Activated T-helper 1 cell treated with Interleukin-2 at 50 U/mL for 16 hours (primary cell): ENCODE measurements at places on chromosomes 2 and 18.

GRCh38 chr2:64524604-64525316, 632 bp downstream of the AFTPH start:
- DNase-seq, result no peak

DNA sequence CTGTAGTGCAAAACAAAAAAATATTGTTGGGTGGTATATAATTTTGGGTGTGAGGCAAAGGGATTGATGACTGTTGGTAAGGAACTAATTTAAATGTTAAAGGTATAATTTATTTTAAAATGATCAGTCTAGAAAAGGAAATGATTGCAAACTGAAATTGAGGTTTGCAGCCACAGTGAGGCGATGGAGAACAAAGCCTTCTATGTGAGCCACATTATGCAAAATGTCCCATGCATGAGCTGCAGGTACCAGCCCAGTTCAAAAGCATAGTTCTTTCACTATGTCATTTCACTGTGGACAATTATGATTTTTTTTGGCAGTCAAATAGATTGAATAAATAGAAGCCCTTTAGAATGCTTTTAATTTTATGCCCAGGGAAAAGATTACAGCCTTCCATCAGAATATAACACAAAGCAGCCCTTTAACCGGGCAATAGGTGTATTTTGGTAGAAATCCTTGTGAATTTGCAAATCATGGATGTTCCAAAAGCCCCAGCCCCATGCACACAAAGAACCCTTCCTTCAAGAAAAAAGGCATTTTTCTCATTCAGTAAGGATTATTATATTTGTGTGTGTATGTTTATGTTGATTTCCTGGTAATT, 1.7 kb downstream of the MAP2 start:
- DNase-seq, result no peak

- no peak for DNase-seq
Measured at GRCh38 chr18:25651553-25651952, 299.6 kb upstream of the ZNF521 start.

DNA sequence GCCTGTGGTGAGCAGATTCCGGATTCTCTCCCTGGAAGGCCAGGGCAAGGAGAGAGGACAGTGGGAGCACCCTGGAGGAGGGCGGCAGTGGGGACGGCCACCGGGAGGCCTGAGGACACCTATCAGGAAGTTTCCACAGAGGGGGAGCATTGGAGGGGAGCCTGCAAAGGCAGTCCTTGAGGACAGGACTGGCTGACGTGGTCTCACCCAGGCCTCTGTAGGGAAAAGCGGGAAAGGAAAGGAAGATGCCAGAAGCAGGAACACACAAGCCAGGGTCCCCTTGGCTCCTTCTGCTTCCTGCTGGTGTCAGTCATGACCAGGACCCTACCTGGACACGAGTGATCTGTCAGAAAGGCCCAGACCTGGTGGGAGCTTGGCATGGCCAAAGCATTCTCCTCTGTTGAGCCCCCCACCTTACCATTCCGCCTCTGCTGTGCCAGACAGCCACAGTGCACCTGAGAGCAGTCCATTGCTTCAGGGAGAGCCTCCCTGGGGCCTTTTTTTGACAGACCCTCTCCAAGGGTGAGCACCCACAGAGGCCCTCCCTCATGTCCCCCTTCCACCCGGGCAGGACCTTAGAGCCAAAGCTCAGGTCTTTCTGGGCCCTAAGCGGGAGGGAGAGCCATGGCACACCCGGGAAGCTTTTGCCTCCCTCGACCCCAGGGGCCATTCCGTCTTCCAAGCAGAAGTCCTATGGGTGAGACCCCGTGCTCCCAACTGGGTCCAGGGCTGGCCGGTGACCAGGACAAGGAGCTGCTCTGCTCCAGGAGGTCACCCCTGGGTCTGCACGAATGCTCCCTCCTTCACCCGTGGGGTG, 333.1 kb downstream of the DYSF start:
- DNase-seq, result no peak

DNA sequence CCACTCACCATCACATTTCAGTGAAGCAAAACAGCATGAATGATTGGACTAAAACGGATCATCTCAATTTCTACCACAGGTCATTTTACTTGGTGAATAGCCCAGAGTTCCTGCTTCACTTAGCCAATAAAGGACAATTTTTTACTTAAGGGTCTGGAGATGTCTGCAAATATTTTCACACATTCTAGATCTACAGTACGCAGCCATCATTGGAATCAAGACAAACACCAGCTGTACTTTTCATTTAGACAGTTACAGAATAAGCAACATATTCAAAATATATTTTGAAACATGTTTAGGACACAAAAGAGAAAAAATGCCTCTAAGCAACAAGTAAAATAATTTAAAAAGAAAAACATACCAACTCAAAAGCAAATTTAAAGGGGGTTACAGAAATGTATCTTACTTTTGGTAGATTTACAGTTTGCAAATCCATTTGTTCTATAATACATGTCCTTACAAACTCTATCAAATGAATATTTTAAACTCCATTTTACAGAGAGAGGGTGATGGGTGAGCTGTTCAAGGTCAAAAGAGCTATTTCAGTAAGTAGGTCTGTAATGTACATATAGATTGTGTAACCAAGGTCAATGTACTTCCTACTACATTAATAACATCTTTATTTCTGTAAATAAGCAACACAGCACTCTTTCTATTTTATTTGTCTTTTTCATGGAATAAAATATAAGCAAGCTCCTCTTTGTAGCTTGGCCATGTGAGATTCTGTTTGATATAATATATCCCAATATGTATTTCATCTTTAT, 13.4 kb downstream of the PPP1R1C start:
- no peak for DNase-seq

DNA sequence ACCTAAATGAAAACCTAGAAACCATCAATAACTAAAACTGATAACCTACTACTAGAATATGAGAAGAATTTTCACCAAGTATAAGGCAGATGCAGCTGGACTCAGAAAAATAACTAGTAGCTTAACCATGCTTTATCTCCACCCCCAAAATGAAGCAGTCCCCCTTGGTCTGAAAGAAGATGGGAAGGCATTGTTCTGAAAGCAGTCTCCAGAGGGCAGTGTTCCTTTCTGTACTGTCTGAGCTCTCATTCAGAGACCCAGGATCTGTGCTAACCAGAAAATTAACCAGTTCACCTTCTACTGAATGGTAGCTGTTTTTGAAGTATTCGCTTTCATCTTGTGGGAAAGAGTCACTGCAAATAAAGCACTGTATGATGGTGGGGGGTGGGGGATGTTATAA, 273.0 kb downstream of the PDE11A start:
- DNase-seq, result no peak

DNA sequence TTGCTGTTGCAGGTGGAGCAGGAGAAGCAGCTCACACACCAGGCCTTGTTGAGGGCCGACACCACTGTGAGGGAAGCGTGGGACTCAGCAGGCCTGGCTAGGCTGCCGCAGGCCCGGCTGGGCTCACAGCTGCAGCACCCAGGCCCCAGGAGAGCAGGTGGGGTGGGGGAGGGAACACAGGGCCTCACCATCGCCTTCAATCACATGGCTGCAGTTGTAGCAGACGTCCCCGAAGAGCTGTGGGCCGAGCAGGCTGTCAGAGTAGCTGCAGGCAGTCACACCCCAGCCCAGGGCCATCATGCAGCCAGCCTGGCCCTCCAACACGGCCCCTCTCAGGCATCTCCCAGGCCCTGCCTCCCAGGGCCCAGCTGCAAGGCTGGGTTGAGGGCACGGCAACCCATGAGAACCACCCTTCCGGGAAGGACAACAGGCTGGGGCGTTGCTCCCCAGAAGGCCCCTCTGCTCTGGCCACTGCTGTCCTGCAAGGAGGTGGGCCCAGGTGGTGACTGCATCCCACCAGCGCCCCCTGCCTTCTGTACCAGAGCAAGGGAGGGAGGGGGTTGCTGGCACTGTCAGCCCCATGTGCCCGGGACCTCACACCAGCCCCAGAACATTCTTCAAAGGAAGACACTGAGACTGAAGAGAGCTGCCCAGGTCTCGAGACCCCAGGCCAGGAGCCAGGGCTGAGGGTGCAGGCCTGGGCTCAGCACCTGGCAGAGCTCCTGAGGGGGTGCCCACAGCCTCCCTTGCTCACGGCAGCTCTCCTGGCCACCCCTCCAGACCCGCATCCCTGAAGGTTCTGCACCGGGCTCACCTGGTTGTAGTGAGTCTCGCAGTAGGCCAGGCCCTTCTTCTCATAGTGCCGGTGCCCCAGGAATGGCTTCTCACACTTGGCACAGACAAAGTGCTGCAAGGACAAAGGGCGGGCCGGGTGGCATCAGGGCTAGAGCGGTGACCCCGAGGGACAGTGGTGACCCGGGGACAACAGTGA, 5.6 kb upstream of the GPR17 start:
- no peak for DNase-seq

- no peak for DNase-seq
Measured at GRCh38 chr2:27393225-27393624, 12.7 kb upstream of the ZNF513 start.

DNA sequence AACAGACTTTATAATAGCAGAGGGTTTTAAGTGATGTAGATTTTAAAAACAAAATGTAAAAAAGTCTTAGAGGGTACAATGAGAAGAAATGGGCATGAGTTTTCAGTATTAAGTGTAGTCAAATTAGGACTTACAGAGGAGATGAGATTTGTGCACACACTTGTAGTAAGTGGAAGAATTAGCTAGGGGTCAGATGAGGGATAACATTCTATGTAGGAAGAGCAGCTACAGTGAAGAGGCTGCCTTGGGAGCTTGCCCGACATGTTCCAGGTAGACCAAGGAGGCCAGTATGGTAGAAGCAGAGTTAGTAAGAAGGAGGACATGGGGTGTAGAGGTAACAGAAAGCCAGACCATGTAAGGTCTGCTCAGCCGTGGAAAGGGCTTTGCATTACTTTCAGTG, 189.2 kb upstream of the DSEL start:
- no peak for DNase-seq

GRCh38 chr2:31204783-31205182, 12.5 kb downstream of the CAPN14 start:
- DNase-seq, result no peak

GRCh38 chr2:18067588-18068384, 189.3 kb downstream of the KCNS3 start:
- DNase-seq, result no peak

GRCh38 chr2:240362826-240363745, 72.4 kb upstream of the GPC1 start:
- no peak for DNase-seq

DNA sequence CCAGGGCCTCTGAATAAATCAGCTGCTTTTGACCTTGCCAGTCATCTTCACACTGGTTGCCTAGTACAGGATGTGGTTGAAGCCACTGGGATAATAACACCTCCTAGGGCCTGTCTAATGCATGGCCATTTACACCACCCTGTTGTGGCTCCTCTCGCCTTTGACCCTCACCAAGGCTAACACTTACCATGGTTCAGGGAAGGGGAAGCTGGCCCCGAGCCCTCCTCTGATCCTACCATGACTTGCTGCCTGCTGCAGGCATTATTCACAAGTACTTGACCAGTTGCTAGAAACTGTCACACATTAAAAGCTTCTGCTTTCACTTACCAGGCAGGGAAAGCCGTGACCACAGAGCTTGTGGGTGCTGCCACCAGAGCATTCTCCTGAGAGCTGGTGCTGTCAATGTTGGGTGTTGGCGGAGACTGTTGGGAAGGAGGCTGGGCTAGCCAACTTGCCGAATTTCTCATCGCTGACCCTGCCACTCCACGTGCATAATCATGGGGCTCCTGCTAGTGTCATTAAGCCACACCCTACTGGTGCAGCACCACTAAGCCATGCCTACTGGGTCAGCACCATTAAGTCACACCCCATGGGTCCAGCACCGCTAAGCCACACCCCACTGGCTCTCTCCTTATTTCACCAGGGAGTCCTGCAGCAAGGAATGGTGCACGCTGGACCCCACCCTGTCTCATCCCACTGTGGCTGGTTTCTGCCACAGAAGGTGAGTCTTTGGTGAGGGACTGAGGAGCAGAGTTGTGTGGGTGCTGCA, 47.0 kb upstream of the TTC39C start:
- no peak for DNase-seq

GRCh38 chr2:239621611-239622010, 220.8 kb upstream of the HDAC4 start:
- DNase-seq, result no peak

DNA sequence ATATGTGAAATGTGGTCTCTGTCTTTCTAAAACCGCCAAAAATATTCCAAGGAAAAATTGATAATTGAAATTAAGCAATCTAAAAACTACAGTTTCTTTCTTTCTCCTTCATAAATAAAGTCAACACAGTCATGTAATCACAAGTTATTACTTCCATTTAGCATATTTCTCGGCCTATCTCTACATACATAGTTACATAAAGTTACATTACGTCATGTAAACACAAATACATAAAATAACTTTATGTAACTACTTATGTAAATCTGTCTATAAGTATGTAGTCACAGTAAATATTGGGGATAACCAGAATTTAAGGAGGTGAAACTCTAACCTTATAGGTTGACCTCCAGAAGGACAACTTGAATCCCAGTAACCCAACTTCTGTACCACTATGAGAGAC, 48.5 kb upstream of the PID1 start:
- no peak for DNase-seq

DNA sequence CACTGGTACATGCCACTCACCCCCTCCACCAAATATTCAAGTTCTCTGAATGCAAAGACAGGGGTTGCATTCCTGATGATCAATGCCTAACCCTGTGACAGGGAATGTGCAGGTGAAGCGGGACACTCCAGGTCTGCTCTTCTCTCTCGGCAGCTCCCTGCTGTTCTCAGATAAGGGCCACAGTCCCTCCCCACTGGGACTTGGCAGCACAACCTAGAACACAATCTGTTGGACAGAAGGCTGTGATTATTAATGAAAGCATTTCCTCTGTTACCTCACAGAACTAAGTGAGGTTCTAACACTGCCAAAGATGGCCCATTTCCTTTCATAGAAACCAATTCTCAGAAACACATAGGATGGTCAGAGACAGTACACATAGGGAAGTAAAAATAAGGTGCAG, 42.7 kb downstream of the VSNL1 start:
- no peak for DNase-seq

GRCh38 chr2:185738679-185739472, at the start of gene FSIP2:
Gene FSIP2 (plus strand): TSS chr2:185738804. CDS start chr2:185738895, 91 bp downstream.
- DNase-seq, result no peak

DNA sequence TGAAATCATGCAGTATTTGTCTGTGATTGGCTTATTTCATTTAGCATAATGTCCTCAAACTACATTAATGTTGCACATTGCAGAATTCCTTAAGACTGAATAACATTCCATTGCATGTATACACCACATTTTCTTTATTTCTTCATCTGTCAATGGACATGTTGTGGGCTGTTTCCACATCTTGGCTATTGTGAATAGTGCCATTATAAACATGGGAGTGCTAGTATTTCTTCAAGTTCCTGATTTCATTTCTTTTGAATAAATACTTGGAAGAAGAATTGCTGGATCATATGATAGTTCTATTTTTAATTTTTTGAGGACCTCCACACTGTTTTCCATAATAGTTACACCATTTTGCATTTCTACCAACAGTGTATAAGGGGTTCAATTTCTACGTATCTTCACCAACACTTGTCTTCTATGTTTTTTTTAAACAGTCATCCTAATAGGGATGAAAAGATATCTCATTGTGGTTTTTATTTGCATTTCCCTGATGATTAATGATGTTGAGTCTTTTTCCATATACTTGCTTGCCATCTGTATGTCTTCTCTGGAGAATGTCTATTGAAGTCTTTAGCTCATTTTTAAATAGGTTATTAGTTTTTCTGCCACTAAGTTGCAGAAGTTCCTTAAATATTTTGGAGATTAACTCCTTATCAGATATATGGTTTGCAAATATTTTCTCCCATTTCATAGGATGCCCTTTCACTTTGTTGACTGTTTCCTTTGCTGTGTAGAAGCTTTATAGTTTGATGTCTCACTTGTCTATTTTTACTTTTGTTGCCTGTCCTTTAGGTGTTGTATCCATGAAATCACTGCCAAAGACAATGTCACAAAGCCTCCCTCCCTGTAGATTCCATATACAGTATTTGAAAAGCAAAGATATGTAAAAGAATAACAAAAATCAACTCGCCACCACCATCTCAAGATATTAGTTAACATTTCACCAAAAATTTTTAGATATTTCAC, 14.6 kb downstream of the FBXO11 start:
- no peak for DNase-seq
